Stimulated activated CD4-positive, alpha-beta T cell treated with anti-CD3 and anti-CD28 coated beads, Interleukin-1b, Interleukin-23, amount 100 ng/mL, for 24 hours (primary cell): ENCODE measurements at places on chromosomes 7 and 10.

DNA sequence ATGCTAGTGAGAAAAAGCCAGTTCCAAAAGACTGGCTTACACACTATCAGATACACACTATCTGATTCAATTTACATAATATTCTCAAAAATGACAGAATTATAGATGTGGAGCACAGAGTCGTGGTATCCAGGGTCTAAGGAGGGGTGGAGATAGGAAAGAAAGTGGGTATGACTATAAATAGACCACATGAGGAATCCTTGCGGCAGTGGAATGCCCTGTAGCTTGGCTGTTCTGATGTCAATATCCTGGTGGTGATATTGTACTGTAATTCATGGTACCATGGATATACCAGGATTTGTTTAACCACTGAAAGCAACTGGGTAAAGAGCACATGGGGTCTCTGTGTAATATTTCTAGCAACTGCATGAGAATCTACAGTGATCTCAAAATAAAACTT lies 67.7 kb upstream of the TMEM72 start:
- no peak for DNase-seq

DNA sequence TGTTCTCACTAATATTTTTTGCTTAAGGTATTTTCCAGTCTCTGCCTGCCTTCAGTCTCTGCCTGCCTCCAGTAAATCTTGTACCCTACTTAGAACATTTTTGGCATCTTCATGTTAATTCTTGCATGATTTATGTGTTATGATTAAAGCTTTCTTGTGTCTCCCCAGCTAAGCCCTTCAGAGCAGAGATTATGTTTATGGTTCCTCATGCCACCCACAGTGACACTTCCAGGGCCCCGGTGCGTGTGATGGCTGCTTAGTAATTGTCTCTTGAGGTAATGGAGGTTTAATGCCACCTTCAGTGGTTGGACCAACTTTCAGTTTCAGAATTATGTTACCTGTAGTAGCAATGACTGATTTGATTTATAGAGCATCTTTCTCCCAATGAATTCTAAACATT lies 70.6 kb upstream of the MET start:
- no peak for DNase-seq

DNA sequence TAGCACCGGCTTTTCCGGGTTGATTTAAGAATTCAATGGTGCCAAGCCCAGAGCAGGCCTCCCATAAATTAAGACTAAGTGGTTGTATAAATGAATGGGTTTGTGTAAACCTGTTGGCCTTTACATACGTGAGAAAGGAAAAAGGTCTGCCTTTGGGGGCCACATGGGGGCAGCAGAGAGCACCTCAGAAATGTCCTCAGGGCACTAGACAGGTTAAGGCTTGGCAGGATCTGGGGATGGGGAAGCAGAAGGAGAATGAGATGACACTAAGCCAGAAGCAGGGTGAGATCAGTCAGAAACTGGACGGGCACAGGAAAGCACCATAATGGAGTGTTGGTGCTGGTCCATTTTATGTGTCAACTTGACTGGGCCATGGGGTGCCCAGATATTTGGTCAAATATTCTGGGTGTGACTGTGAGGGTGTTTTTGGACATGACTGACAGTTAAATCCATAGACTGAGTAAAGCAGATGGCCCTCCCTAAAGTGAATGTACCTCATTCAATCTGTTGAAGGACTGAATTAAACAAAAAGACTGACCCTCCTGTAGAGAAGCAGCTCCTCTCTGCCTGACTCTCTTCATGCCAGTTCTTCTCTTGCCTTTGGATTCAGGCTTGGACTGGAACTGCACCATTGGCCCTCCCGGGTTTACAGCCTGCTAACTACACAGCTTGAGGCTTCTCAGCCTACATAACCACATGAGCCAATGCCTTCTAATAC lies 58.9 kb downstream of the FRMPD2 start:
- DNase-seq: peak; percentile 2

- DNase-seq: no peak
These were observed 186.7 kb downstream of the SLC25A13 start for GRCh38 chr7:96135241-96135640.

GRCh38 chr10:24208661-24209431 lies at the start of gene KIAA1217:
Gene KIAA1217 (plus strand): TSS chr10:24209138. CDS start chr10:24209194, 56 bp downstream.
- DNase-seq: no peak

DNA sequence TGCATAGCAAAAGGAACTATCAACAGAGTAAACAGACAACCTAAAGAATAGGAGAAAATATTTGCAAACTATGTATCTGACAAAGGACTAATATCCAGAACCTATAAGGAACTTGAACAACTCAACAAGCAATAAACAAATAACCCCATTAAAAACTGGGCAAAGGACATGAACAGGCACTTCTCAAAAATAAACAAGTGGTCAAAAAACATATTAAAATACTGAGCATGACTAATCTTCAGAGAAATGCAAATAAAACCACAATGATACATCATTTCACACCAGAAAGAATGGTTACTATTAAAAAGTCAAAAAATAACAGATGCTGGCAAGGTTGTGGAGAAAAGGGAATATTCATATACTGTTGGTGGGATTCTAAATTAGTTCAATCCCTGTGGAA lies 17.1 kb downstream of the MAGI2 start:
- DNase-seq: no peak

GRCh38 chr7:150567871-150568301 lies 696 bp downstream of the GIMAP4 start:
- DNase-seq: no peak

GRCh38 chr10:12685261-12686058 lies 316.1 kb downstream of the CCDC3 start:
- no peak for DNase-seq

DNA sequence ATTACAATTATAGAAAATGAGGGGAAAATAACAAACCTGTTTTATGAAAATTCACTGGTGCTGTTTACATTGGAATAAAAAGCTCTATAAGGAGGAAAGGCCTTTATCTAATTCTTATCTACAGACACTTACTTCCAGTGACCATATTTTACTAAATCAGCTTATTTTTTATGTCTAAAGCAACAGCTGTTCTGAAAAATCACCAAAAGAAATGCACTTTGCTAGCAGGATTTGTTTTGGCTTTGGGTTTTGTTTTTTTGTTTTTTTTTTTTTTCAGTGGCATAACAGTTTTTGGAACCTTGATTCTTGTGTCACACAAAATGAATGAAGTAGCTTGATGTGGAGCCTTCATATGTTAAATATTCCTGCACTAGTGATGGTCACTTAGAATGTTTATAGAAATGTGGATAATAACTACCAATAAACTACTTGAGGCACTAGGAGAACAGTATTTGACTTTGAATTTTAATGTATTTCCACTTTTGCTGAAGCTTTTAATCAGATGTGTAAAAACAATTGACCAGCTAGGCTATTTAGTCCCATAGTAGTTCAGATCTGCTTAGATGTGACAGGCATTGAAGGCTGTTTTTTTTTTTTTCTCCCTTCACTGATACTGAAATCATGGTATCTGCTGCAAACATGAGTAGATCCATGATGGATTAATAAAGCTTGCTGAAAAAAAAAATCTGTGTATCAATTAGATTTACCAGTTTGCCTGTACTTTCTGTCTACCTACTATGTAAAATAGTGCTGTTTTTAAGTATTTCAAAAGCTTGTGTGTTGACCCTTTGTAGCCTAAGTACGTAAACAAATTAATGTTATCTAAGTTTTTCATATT lies 2.8 kb downstream of the ARL4A start:
- no peak for DNase-seq

GRCh38 chr10:50516171-50516570 lies 107.6 kb downstream of the SGMS1 start:
- no peak for DNase-seq
